Trophoblast cell (in vitro differentiated cells and primary cell): ENCODE measurements at places on chromosomes 4 and X.
A peak's percentile ranks its signal among the peaks of the same experiment; 100 is the strongest.

DNA sequence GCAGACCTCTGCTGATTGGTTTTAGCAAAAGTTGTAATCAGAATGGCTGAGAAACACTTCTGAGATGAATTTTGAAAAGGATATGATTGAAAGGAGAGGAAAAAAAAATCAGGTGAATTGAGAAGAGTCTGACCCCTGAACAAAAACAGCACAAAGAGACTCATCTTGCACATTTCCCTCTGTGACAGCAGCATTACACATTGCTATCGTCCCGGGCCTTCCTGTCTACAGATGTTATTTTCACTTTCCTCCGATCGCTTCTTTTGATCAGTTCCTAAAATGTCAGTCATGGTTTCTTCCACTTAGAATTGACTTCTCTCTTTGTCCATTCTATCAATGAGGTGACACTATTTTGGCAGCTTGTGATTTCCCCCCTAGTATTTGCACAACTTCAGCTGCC lies 262.6 kb downstream of the GPC3 start:
- H3K27ac ChIP-seq: no peak overlapping the region
- H3K36me3 ChIP-seq: no peaks in the 10 kb centered on the region
- DNase-seq: no peak
- no peaks in the 10 kb centered on the region for H3K27me3 ChIP-seq

DNA sequence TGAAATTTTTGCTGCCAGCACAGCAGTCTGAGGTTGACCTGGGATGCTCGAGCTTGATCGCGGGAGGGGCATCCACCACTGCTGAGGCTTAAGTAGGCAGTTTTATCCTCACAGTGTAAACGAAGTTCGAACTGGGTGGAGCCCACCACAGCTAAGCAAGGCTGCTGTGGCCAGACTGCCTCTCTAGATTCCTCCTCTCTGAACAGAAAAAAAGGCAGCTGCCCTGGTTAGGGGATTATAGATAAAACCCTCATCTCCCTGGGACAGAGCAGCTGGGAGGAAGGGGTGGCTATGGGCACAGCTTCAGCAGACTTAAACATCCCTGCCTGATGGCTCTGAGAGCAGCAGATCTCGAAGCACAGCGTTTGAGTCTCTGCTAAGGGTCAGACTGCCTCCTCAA lies 314.6 kb downstream of the STPG2 start:
- H3K4me1 ChIP-seq: no peaks in the 10 kb centered on the region
- no peaks in the 10 kb centered on the region for H3K36me3 ChIP-seq
- no peak for DNase-seq
- H3K27me3 ChIP-seq: no peaks in the 10 kb centered on the region
- H3K27ac ChIP-seq: no peak overlapping the region

- no peaks in the 10 kb centered on the region for H3K4me1 ChIP-seq
- H3K36me3 ChIP-seq: no peaks in the 10 kb centered on the region
- no peak overlapping the region for H3K4me3 ChIP-seq
- DNase-seq: no peak
- no peak overlapping the region for H3K27ac ChIP-seq
Measured at GRCh38 chr4:126595643-126596042, 1037.1 kb upstream of the INTU start.

DNA sequence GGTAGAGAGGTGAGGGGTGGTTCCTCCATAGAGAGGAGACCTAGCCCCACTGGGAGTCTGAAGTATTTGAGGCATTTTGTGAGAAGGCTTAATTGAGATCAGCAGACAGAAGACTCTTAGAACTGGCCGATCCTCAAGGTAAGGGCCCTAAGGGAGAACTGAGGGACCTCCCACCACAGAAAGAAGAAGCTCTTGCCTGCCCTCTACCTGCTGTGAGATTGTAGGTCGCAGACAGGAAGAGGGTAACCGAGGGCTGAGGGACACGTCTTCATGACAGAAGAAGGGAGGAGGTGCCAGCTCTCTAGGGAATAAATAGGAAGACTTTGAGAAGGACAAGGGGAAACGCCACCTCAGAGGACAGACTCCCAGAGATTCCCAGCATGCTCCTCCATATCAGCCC lies 24.1 kb upstream of the MAGEC1 start:
- no peak overlapping the region for H3K27ac ChIP-seq
- H3K27me3 ChIP-seq: no peaks in the 10 kb centered on the region
- H3K36me3 ChIP-seq: no peaks in the 10 kb centered on the region
- H3K4me3 ChIP-seq: no peak overlapping the region

GRCh38 chr4:96136056-96136455 lies 296.2 kb downstream of the PDHA2 start:
- no peak overlapping the region for H3K4me3 ChIP-seq
- no peaks in the 10 kb centered on the region for H3K27me3 ChIP-seq
- no peaks in the 10 kb centered on the region for H3K36me3 ChIP-seq
- no peak for DNase-seq

DNA sequence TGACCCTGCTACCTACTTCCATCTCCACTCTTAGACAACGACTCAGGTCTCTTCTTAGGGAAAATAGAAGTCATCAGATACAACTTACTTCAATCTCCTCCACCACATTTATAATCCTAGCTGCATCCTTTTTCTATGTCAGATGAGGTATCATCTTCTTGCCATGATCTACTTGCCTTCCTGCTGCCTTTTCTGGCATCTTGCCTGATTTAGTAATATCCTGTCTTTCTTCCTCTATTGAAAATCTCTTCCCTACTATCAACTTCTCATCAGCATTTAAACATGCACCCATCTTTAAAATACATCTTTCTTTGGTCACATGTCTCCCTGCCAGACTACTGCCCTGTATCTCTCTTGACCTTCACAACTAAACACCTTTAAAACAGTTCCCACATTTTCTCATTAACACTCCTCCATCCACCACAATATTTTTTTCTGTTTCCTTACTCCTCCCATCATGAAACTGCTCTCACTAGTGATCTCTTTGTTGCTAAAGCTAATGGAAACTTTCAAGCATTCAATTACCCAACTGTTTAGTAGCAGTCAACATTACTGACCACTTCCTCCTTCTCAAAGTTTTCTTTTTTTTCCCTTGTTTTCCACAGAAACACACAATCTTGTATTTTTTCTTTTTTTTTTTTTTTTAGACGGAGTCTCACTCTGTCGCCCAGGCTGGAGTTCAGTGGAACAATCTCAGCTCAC lies 100.8 kb upstream of the CXorf66 start:
- H3K27me3 ChIP-seq: no peaks in the 10 kb centered on the region
- no peak overlapping the region for H3K27ac ChIP-seq
- H3K4me1 ChIP-seq: no peaks in the 10 kb centered on the region
- H3K36me3 ChIP-seq: no peaks in the 10 kb centered on the region

DNA sequence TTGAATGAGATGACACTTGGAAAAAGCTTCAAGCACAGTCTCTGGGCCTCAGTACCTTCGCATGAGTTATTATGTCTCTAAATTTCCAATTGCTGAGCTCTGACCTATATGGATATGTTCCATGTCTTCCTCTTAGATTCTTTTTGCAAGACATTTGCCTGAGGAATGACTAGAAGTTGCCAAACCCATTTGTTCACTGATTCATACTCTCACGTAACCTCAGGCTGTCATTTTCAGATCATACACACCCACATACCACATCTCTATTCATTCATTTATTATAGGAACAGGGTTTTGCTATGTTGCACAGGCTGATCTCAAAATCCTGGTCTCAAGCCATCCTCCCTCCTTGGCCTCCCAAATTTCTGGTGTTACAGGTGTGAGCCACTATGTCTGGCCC lies 2137.1 kb upstream of the TENM3 start:
- peak; percentile 10 for DNase-seq
- H3K36me3 ChIP-seq: no peaks in the 10 kb centered on the region
- H3K27ac ChIP-seq: no peak overlapping the region
- no peaks in the 10 kb centered on the region for H3K4me1 ChIP-seq
- H3K27me3 ChIP-seq: no peaks in the 10 kb centered on the region
- H3K4me3 ChIP-seq: no peak overlapping the region

DNA sequence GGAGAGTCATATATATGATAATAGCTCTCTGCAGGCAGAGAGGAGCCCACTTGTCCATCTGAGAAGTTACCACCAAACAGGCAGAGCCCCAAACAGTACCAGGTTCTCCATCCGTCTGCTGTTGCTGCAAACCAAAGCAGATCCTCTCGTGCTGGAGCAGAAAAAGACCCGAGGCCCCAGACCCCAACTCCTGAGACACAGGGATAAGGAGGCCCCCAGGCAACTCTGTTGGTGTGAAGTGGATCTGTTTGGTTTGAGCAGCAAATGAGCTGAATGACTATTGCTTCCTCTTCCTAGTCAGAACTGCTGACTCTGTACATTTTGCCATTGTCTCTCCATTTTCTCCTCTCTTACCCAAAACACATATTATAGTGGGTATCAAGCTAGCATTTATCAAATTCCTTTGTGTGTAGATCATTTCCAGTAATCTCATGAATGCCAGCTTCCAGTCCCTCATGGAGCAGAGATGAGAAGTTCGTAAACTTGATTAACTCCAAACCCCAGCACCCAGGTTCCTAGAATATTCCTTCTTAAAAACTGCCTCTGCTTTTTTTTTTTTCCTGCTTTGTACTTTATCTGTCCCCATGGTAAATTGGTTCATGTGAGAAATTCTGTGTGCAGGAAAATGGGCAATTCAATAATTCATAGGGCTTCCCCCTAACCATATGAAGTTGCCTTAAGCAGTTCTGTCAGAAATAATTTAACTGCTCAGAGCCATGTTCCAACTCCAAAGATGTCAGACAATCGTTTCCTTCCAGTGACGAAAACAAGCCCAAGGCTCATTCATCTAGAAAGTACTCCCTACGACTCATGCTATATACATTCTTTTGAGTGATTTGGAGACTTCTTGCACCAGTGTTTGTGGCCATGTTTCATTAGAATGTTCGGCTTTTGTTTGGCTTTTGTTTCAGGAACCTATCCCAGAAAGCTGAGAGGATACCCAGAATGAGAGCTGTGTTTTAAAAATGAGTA lies 98.6 kb upstream of the ATXN3L start:
- H3K27ac ChIP-seq: peak overlapping the region; percentile 45
- H3K27me3 ChIP-seq: no peaks in the 10 kb centered on the region

- no peak overlapping the region for H3K27ac ChIP-seq
- H3K27me3 ChIP-seq: no peaks in the 10 kb centered on the region
- H3K4me3 ChIP-seq: no peak overlapping the region
- no peaks in the 10 kb centered on the region for H3K4me1 ChIP-seq
- no peak for DNase-seq
Measured at GRCh38 chr4:11446155-11446811, 17.6 kb upstream of the HS3ST1 start.

DNA sequence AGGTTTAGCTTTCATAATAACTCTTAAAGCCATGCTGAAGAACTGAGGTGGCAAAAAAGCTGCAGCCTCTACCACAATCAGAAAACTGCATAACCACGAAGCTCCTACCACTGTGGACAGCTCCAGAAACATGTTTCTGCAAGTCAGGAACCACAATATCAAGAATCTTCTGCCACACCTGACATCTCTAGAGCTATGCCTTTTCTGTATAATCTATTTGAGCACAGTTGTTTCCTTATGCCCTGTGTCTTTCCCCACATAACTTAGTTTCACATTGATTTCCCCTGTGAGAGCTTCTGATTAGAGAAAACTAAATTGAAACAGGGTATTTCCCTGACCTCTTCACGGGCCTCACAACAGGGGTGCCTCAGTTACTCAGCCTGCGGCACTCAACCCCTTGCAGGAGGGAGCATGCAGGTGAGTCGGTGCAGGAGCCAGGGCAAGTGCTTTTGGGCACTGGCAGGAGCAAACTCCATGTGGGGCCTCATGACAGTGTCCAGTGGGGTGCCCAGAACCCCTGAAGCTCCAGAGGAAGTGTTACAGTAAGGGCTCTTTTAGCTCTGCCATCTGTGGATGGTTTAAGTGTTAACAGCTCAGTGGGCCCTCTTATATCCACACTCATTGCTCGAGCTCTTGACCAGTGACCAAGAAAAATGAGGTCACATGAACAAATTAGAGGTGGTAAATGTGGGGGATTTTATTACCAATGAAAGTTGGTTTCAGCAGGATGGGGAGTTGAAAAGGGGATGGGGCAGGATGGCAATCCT lies 132.8 kb upstream of the BMP3 start:
- H3K27me3 ChIP-seq: no peaks in the 10 kb centered on the region
- no peaks in the 10 kb centered on the region for H3K36me3 ChIP-seq
- no peak for DNase-seq
- no peak overlapping the region for H3K27ac ChIP-seq
- H3K4me1 ChIP-seq: no peaks in the 10 kb centered on the region

DNA sequence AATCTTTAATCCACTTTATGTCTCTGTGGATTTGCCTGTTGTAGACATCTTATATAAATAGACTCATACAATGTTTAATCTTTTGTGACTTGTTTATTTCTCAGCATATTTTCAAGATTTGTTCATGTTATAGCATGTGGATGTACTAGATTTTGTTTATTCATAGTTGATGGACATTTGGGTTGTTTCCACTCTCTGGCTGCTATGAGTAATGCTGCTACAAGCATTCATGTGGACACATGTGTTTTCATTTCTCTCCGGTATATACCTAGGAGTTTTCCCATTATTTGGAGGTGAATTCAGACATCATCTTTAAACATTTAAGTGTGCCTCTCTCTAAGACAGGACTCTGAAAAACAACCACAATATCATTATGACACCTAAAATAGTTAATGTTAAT lies 2.3 kb downstream of the IKBKG start:
- DNase-seq: no peak
- peaks cover 28% of the 10 kb centered on the region for H3K36me3 ChIP-seq
- no peaks in the 10 kb centered on the region for H3K27me3 ChIP-seq
- no peak overlapping the region for H3K4me3 ChIP-seq

GRCh38 chrX:148541584-148541940 lies 41.1 kb downstream of the AFF2 start:
- no peaks in the 10 kb centered on the region for H3K4me1 ChIP-seq
- H3K27me3 ChIP-seq: no peaks in the 10 kb centered on the region
- no peak overlapping the region for H3K4me3 ChIP-seq
- no peak overlapping the region for H3K27ac ChIP-seq

DNA sequence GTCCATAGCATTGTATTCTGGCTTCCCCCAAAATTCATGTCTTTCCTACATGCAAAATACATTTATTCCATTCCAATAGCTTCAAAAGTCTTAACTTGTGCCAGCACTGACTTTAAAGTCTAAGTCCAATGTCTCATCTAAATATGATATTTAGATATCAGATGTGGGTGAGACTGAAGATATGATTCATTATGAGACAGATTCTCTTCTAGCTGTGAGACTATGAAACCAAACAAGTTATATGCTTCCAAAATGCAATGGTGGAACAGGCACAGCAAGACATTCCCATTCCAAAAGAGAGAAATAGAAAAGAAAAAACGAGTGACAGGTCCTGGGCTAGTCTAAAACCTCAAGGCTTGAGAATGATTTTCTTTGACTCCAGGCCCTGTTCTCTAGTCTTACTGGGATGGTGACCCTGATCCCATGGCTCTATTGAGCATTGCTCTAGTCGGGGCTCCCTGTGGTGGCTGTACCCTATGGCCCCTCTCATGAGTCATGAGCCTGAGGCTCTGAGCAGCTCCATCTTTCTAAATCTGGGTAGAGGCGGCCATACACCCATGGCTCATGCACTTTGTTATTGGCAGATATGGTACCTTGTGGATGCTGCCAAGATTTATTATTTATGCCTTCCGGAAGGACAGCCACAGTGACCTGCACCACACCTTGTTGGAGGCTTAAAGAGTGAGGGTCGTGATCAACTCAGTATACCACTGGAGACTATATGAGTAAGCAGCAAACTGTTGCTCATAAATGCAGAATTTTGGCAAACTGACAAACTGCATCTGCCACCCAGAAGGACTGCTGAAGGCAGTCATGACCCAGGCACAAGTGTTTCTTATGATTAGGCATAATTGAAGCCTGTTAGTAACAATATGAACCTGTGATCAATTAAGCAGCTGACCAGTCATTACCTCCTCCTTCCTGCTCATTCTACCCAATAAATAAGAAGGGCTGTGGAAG lies 38.5 kb upstream of the BOD1L1 start:
- H3K27me3 ChIP-seq: no peaks in the 10 kb centered on the region
- no peak overlapping the region for H3K4me3 ChIP-seq
- H3K36me3 ChIP-seq: no peaks in the 10 kb centered on the region
- no peak for DNase-seq
